ENCODE measurements at places on chromosomes 6 and 20. TPM values are rescaled to one million over a fixed set of nuclear protein-coding genes. Genes with fewer than 3 reads are reported as not detected.

THBS2 gene
- total RNA-seq: not detected

GRCh38 chr6:1686117-1687098 lies 76.7 kb downstream of the FOXC1 start:
- no peaks in the 10 kb centered on the region for H3K4me1 ChIP-seq
- DNase-seq: no peak
- no peaks in the 10 kb centered on the region for H3K27me3 ChIP-seq

GRCh38 chr6:14784596-14785492 lies 461.0 kb upstream of the JARID2 start:
- no peaks in the 10 kb centered on the region for H3K27me3 ChIP-seq
- H3K4me3 ChIP-seq: peak overlapping the region; percentile 38
- peak; percentile 63 for DNase-seq
- H3K4me1 ChIP-seq: peaks cover 9% of the 10 kb centered on the region

DNA sequence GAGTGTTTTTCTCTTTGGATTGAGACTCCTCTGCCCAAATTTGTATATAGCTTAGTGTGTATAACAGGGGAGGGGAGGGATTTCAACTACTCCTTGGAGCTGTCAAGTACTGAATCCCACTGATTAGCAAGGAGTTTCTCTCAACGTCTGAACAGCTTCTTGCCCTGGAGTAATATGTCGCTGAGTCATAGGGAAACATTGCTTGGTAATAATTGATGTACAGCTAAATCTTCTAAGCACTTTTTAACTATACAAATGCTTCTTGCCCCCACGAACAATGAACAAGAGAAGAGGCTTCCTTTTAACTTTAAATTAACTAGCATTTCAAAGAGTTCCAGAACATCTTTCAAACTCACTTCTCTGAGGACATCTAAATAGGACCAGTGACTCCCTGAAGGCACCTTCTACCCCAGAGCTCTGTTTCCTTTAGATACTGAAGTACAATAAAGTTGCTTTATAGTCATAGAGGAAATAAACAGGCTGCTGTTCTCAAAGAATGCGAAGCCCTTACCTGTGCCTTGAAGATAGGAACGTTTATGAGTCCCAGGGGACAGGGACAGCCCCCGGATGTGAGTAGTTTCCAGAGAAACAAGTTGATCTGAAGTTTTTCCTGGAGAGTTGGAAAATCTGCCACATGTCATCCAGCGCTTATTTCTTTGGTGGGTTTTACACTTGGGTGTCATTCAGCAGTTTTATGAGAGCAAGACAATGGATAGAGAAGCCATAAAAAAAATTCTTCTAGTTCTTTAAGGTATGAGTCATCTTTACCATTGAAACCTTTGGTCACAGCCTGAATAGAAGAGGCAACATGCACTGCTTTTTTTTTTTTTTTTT lies 462.5 kb upstream of the BTBD3 start:
- H3K27me3 ChIP-seq: no peaks in the 10 kb centered on the region
- H3K27ac ChIP-seq: no peak overlapping the region
- DNase-seq: no peak
- H3K36me3 ChIP-seq: no peaks in the 10 kb centered on the region
- H3K4me1 ChIP-seq: no peaks in the 10 kb centered on the region

DNA sequence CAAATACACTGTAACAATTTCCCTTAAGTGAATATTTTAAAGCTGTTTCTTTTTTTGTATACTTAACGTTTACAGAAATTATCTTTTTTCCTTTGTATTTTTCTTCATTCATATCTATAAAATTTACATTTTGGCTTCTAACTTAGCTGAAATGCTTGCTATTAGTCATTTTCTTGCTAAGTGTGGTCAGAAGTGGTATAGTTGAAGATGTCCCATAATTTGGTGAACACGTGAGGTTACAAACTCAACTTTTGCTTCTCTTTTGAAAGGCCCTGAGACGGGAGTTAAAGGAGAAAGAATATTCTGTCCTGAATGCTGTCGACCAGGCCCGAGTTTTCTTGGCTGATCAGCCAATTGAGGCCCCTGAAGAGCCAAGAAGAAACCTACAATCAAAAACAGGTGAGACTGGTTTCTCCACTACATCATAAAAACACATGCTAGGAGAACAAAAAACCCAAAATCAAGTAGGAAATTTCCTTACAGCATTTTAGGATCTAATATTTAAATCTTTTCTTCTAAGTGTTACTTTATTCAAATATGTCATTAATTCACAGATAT lies 445.0 kb downstream of the UTRN start:
- no peaks in the 10 kb centered on the region for H3K27me3 ChIP-seq
- DNase-seq: no peak
- H3K4me1 ChIP-seq: no peaks in the 10 kb centered on the region
- no peak overlapping the region for H3K27ac ChIP-seq
- H3K36me3 ChIP-seq: peaks cover 51% of the 10 kb centered on the region

GRCh38 chr20:42641886-42642285 lies 547.8 kb downstream of the PTPRT start:
- no peak for DNase-seq
- no peaks in the 10 kb centered on the region for H3K36me3 ChIP-seq
- no peaks in the 10 kb centered on the region for H3K4me1 ChIP-seq
- H3K27ac ChIP-seq: no peak overlapping the region
- no peaks in the 10 kb centered on the region for H3K27me3 ChIP-seq
